ENCODE measurements at places on chromosomes 3 and 15.
A peak's percentile ranks its signal among the peaks of the same experiment; 100 is the strongest.

DNA sequence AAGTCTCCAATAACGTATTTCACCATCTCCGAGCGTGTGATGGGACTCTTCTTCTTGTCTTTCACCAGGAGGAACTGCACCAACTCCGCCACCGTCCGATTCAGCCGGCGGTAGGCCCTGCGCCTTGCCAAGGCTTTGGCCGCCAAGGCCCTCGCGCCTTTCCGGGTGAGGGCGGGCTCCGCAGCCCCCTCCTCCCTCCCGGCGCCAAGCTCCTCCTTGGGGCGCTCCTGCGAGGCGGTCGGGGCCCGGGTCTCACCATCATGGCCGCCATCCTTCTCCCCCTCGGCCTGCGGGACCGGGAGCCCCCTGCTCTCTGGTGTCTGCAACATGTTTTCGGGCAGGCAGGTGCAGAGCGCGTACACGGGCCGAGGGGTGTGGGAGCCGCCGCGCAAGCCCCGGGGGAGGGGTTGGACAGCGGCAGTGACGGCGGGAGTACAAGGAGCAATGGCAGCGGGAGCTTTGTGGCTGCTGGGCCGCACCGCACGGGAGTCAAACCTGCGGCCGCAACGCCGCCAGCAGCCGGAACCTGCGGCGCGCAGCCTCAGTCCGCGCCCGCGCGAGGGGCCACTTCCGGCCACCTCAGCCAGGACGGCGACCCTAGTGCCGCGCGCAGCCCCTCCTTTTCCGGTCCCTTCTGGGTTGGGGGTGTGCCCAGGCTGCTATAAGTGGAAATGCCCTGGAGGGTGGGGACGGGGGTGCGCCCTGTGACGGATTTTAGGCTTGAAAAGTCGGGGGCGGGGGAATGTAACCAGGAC lies at the start of gene MAGEF1:
TSS of gene MAGEF1 (minus strand) at position 572 of the 755 bp plus-strand sequence. CDS start at position 329, 243 bp downstream.
- DNase-seq = peak; percentile 69

- DNase-seq = no peak
Measured at GRCh38 chr3:65604863-65605526, 433.7 kb downstream of the MAGI1 start.

DNA sequence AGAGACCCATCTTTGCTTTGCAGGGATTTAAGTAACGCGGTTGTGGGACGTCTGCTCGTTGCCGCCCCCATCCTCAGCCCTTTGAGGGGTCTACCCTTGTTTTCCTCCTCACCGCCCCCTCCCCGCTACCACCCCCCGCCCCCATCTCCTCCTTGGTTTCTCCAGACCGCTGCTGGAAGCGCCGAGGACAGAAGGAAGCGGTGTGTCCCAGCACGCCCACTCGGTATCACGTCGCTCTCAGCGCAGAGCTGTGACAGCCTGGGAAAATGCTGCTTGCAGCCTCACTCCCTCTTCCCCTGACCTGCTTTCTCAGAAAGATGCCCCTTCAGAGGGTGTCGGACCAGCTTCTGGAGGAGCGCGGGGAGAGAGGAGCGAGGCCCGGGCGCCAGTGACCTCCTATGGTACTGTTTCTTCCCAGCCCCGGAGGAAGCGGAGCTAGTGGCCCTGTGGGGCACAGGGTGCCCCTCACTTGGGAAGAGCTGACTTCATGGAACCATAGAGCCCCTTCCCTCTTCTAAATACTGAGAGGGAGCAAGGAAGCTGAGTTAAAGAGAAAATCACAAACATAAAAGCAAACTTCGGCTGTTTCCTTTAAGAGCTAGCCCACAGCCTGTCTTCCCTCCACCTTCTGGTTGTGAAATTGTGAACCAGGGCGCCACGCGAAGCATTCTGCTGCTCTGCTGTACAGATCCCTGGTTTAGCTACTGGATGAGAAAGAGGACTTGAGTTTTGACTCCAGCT lies 698 bp downstream of the IL1RAP start:
- peak; percentile 10 for DNase-seq

DNA sequence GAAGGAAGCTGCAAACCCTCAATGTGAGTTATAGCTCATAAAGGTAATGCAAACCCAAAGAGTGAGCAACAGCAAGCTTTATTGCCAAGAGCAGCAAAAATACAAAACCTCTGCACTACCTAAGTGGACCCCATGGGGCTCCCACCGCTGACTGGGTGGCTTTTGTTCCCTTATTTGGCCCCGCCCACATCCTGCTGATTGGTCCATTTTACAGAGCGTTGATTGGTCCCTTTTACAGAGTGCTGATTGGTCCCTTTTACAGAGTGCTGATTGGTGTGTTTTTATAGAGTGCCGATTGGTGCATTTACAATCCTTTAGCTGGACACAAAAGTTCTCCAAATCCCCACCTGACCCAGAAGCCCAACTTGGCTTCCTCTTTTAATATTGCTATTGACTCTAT lies 154.5 kb upstream of the NSMCE3 start:
- no peak for DNase-seq

DNA sequence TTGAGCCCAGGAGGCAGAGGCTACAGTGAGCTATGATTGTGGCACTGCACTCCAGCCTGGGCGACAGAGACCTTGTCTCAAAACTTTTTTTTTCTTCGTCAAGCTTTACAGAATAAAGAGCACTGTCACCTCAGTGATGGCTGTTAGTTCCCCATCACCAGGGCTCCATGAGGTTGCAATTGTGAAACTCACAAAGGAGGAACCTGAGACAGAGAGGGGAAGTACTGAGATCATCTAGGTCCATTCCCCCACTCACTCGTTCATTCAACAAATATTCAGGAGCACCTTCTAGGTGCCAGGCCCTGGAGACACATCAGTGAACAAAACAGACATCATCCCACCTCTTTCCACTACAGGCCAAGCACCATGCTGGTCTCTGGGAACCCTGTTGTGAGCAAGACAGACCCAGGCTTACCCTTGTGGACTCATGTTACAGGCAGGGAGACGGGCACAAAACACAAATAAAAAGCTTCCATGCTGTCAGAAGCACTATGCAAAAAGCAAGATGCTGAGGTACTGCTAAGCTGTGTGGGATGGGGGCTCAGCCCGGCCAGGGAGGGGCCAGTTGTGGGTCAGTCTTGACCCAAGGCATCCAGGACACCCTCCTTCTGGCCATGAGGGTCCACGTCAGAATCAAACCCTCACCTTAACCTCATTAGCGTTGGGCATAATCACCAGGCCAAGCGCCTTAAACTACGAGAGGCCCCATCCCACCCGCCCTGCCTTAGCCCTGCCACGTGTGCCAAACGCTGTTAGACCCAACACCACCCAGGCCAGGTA lies 2.1 kb upstream of the RHO start:
- no peak for DNase-seq
